Hematopoietic multipotent progenitor cell treated with erythropoietin and hydrocortisone succinate and interleukin-3 and kit ligand, for 17 days (in vitro differentiated cells): ENCODE measurements at places on chromosomes 2 and 18.

DNA sequence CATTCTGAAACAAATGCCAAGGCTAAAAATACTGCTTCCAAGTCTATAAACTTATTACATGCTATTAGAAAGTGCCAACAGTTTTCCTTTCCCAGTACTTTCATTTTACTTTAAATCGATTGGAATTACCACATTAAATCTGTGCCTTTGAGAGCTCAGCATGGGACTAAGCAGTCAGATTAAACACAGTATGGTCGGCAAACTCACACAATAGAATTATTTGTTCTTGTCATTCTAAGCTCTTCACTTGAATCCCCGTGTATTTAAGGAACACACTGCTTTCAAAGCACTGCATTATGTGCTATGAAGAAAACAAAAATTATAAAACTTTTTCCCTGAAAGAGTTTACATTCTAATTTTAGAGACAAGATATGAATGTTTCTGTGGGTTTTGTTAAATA is 444.4 kb upstream of the SLC39A10 start:
- DNase-seq, result no peak

GRCh38 chr2:130915149-130915548 is 78.4 kb downstream of the ARHGEF4 start:
- DNase-seq, result no peak

DNA sequence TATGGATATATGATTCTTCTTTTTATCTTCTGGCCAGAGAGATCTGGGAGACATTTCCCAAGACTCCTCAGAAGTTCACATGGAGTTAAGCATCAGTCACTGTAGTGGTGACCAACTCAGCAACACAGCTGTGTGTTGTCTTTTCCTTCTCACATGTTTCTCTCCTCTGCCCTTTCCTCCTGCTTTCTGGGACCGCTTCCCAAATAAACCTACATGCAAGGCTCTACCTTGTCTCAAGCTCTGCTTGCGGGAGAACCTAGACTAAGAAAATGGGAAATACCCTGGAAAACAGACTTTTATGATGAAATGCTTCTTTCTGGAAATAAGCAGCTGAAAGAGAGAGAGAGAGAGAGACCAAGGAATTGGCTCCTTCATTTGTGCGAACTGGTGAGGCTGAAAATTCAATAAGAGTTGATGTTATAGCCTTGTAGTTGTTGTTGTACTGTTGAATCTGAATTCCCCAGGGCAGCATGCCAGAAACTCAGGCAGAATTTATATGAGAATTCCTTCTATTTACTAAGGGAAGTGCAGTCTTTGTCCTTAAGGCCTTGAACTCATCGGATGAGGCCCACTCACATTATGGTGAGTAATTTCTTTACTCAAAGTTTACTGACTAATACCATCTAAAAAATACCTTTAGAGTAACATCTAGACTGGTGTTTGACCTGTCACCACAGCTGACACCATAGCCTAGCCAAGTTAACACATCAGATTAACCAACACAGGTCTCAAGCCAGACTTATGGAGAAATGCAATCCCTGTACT is 22.7 kb upstream of the DSC1 start:
- no peak for DNase-seq

DNA sequence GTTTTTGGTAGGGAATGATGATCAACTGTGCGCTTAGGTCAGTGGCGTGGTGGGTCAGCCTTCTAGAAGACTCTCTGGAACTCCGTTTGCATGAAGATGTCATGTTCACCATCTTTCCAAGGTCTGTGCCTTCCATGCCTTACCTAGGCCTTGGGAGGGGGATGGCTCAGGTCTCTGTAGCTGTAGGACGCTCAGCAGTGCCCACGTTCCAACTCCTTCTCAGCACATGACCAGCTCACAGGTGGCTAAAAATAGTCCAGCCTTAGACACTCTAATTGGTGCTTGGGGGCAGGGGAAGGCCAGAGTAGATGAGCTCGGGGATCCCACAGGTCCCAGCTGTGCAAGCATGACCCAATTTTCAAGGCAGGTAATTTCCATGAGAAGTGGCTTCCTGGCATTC is 42.3 kb upstream of the TEX51 start:
- DNase-seq, result no peak

DNA sequence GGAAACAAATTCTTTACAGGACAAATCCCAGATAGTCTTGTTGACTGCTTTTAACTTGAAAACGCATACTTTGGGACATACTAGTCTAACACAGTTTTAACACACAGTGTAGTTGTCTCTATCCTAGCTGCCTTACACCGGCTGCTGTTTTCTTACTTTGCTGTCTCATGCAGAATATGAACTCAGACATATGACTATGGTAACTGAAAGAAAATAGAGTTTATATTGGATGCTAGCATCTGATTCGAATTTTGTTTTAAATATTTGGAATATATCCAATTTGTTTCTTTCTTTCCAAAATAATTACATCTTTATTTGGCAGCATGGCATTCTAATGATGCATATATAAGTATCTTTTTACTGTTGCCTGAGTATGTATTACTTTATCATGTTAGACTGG is 69.8 kb downstream of the ANKRD12 start:
- no peak for DNase-seq

GRCh38 chr2:96111823-96112500 is 4.4 kb downstream of the ADRA2B start:
- DNase-seq, result no peak

GRCh38 chr2:54557601-54558187 is 101.6 kb downstream of the SPTBN1 start:
- no peak for DNase-seq

DNA sequence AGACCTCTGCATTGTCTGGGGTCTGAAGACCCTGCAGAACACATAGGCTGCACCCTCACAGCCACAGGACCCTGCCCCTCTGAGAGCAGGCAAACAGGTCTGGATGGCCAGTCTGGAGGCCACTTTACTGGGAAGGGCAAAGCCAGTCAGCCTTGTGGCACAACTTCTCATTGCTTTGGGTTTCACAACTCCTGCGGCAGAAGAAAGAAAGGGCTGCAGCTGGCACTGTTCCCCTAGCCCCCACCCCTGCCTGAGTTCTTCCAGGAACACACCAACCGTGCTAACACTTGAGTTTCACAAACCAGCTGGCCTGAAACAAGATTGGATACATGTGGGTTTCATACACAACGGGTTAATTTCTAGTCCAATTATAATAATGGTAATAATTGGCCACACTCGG is 276.5 kb upstream of the MGAT5 start:
- DNase-seq, result no peak

DNA sequence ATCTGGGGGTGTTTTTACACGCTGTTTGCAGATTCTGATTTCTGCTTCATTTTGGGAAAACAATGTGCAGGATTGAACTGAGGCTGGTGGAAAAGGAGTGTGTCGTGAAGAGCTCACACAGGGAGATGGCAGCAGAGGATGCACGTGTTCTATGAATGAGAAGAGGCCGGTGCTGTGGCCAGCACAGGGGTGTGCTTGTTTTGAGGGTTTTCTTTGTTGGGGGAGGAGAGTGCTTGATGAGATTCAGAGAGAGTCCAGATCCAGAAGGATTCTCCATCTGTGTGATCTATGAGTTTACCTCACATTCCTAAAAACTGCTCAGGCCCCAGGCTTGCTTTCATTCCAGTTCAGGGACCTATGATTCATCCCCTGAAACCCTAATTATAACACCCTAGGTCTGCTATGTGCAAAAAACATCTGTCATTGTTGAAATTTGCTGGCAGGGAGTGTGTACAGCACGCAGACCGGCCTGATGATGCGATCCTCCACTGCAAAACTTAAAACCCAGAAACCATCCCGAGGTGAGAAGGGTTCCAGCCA is 12.1 kb downstream of the TGFA start:
- DNase-seq, result no peak

DNA sequence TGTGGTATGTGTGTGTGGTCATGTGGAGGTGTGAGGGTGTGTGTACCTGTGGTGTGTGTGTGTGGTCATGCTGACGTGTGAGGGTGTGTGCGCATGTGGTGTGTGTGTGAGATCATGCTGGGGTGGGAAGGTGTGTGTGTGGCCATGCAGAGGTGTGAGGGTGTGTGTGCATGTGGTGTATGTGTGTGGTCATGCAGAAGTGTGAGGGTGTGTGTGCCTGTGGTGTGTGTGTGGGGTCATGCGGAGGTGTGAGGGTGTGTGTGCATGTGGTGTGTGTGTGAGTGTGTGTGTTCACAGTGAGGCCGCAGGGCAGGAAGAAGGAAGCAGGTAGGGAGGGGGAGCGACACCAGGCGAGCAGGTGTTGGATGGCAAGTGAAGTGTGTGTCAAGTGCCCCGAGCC is 259.0 kb downstream of the LOXHD1 start:
- DNase-seq, result no peak

DNA sequence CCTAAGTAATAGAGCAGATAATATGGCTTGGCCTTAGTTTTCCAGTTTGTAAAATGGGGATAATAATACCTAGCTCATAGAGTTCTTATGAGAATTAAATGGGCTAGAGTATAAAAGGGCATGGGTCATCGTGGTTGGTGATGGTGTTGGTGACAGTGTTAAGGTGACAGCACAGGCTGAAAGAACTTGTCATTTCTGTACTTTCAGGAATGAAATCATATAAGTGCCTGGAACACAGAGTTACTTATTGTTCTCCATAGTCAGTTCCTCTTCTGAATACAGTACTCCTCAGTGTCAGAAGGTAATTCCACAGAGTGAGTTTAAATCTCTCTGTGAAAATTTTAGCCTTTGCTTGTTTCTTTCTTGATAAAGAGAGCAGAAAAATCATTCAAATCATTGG is 42.4 kb downstream of the KIF5C start:
- DNase-seq, result no peak

- DNase-seq, result no peak
These were observed 45.3 kb upstream of the SPAG16 start for GRCh38 chr2:213238753-213239495.

DNA sequence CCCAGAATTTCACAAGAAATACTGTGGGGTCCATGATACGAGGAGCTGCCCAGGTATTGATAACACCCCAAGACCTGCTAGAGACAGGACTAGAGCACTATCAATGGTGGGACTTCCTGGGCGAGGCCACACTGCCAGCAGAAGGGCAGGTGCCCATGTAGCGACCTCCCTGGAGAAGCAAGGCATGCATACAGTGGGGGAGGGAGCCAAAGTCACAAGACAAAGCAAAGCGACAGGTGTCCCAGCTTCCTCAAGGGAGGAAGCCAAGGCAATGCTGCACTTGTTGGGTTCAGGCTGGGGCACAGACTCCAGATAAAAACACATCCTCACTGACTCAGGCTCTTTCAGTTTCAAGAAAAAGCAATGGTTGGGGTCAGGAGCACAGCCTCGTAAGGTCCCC is 7.5 kb downstream of the CD207 start:
- no peak for DNase-seq

DNA sequence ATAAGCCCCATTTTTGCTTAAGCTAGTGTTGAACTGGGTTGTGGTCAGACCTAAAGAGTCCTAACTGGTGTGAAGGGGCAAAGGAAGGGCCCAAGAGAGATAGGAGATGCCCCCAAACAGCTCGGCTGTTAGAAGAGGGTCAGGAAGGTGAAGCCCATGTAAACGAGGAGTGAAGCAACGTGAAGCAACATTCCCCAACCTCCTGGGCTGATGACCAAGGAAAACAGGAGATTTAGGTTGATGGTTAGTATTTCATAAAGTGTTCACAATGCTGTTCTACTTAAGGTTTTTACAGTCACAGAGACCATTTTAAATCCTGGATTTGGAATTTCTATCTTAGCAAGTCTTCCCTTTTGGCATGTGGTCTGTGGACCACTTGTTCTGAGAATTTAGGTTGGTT is 144.0 kb upstream of the SERPINE2 start:
- no peak for DNase-seq
